ENCODE measurements at places on chromosomes 1 and 21.

DNA sequence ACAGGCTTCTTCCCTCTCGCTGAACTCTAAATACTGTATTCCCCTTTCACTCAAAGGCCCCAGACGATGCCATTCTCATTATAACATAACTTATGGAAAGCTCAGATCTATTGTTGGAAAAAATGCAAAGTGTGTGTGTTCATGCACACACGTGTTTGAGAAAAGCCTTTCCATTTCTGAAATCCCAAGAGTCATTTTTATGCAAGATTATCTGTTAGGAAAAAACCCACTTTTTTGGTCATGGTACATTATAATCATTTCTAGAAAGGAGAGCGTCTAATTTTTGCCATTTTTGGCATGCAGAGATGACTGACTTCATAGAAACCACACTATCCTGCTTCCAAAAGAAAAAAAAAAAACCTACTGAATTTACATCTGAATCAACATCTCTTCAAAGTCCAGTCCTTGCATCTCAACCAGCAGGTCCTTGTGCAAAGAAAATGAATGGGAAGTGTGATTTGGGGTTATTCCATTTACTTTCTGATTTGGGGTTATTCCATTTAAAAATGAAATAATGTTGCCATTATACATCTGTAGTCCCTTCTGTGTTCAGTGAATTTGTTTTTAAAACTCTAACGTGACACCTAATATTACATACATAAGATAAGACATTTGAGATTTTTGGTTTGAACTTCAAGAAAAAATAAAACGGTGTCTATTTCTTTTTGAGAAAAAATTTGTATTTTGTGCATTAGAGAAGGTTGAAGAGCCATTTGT lies 150.3 kb downstream of the DHRS3 start:
- no peak for DNase-seq

GRCh38 chr1:9787702-9788101 lies 36.1 kb downstream of the CLSTN1 start:
- no peak for DNase-seq

GRCh38 chr1:36609241-36610027 lies 126.7 kb upstream of the CSF3R start:
- peak; percentile 88 for DNase-seq

DNA sequence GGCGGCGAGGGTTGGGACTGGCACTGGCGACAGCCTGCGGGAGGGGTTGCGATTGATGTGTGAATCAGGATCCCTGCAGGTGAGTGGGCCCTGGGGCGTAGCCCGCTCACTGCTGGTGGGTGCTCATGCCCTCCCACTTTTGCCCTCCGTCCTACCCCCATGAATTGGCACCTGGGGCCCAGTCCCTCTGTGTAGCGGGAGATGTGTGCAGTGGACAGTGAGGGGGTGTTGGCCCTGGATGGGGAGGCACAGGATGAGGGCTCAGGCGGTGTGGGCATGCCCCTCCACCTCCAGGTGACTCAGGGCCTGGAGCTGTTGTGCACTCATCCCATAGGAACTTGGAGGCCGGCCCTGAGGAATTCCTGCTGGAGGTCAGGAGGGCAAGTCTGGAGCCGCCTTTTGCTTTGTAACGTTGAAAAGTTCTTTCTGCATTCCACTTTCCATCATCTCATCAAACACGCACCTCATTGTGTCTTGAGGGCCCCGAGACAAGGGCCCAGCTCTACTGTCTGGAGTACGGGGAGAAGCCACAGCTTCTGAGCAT lies 3.0 kb downstream of the PEAR1 start:
- no peak for DNase-seq

GRCh38 chr1:178939338-178940067 lies 68.6 kb upstream of the ANGPTL1 start:
- DNase-seq, result peak; percentile 67

Measured in eye (tissue), 1 donor.